ENCODE measurements at places on chromosomes 11 and 22.

- no peak for DNase-seq
Measured at GRCh38 chr22:19518635-19519034, 5.6 kb downstream of the CLDN5 start.

DNA sequence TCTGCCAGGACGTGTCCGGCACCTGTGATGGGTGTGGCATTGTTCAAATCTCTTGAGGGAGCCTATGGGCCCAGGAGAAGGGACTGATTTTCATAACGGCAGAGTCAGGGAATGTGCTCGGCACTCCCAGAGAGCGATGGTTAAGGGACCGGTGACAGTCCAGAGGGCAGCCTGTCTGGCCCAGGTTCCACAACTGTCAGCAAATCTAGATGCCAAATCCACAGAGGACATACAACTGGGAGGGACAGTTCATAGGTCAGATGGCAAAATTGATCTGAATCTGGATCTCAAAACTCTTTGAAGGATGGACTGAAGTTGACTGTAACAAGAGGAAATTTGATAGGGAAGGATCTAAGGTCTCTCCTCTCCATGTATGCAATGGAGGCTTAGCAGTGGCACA, 7.5 kb downstream of the SEC14L2 start:
- no peak for DNase-seq

- DNase-seq, result no peak
Measured at GRCh38 chr22:27136596-27136995, 479.2 kb downstream of the MIAT start.

DNA sequence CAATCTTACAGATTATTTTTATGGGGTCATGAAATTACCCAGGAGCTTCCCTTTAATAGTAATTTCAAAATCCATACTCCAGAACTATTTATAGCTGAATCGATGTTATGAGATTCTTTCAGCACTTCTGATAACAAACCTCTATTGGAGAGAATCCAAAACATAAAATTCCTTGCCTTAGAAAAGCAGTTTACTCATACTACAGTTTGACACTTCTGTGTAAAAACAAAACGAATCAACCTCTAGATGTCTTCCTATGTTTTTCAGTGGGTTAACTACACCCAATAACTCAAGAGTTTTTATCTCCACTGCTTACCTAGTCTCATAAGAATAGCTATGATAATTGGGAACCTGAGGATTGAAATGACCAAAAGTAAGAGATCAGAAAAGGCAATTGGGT, 35.6 kb downstream of the KIF18A start:
- DNase-seq, result no peak

DNA sequence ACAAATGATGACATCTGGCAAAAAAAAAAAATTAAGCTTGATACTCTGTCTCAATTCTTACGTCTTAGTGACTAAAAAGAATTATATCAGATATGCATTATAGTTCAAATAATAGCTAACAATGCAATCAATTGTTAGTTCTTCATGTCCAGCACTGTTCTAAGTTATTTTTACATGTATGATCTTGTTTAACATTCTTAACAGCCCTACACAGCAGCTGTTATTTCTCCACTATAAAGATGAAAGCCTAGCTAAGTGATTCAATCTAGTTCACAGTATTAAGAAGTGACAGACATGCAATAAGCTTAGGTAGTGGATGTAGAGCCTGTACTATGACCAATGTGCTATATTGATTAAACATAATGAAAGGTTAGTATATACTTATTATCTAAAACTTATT, 4.1 kb downstream of the ZNF214 start:
- no peak for DNase-seq

- no peak for DNase-seq
Measured at GRCh38 chr22:36171941-36172340, 11.4 kb upstream of the APOL3 start.

DNA sequence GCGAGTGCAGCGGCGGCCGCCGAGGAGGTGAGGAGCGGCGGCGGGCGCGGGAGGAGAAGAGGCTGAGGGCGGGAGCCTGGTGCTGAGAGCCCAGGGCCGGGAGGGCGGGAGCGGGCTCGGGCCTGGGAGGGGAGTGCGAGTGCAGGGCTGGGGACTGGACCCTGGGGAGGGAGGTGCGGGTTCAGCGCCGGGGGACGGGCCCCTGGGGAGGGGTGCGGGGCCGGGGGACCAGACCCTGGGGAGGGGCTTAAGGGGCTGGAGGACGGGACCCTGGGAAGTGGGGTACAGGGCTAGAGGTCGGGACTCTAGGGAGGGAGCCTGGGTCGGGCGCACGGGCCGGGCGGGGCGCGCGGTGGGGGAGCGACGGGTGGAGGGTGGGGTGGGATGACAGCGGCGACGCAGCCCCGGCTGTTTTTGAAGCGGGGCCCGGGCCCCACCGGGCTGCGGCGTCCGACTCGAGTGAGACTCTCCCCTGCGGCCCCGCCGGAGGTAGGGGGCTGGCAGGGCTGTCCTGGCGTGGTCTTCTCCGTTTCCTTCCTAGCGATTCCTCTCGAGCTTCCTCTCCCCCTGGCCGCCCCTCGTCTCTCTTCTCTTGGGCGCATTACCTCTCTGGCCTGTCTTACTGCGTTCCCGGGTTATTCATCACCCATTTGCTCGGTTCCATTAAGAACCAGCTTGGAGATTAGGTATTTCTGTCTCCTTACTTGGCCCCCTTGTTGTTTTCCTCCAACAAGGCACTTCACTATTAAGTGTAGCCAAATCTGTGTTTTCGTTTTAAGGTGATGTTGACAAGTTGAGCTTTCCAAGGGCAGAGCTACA, 754 bp downstream of the NUP50 start:
- DNase-seq, result no peak

GRCh38 chr11:66335531-66336233, 552 bp downstream of the RIN1 start:
- peak; percentile 61 for DNase-seq

GRCh38 chr11:1309498-1310317, at the start of gene TOLLIP:
TOLLIP (minus strand) TSS chr11:1309632; CDS start chr11:1309498, 134 bp downstream.
- peak; percentile 55 for DNase-seq

GRCh38 chr22:23237201-23237798, 57.0 kb downstream of the BCR start:
- DNase-seq, result peak; percentile 61

DNA sequence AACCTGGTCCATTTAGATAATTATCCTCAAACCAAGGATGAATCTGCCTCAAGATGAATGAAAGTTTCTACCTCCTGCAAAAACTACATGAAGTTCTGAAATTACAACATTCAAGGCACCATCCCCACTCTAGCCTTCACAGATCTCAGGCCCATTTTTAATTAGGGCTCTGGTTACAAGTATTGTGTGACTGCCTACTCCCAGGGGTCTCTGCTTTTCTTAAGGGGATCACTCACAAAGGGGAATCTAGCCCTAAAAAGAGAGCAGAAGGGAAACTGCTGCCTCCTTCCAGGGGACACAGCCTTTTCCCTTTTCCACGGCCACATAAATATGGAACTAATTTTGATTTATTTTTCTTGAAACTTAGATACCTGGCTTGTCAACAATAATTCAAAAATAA, 17.4 kb upstream of the TMEM135 start:
- DNase-seq, result no peak

GRCh38 chr11:10005955-10006525, 288.0 kb downstream of the SBF2 start:
- DNase-seq, result no peak

DNA sequence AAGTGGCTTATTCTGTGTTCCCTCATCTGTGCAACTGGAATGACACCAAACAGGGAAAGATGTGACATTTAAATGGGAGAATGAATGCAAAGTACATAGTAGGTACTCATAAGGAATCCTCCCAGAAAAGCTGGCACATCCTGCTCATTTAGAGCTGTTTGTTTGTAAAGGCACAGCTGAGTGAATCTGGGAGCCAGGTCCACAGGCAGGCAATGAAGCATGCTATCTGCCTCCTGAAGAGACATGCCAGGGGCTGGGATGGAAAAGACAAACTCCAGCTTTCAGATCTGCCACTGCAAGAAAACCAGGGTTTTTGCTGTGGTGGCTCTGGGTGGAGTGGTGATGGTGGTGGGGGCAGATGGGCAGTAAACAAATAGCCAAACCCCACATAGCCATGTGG, 150.1 kb downstream of the TENM4 start:
- no peak for DNase-seq

GRCh38 chr11:93490996-93491618, 52.1 kb downstream of the SMCO4 start:
- no peak for DNase-seq

DNA sequence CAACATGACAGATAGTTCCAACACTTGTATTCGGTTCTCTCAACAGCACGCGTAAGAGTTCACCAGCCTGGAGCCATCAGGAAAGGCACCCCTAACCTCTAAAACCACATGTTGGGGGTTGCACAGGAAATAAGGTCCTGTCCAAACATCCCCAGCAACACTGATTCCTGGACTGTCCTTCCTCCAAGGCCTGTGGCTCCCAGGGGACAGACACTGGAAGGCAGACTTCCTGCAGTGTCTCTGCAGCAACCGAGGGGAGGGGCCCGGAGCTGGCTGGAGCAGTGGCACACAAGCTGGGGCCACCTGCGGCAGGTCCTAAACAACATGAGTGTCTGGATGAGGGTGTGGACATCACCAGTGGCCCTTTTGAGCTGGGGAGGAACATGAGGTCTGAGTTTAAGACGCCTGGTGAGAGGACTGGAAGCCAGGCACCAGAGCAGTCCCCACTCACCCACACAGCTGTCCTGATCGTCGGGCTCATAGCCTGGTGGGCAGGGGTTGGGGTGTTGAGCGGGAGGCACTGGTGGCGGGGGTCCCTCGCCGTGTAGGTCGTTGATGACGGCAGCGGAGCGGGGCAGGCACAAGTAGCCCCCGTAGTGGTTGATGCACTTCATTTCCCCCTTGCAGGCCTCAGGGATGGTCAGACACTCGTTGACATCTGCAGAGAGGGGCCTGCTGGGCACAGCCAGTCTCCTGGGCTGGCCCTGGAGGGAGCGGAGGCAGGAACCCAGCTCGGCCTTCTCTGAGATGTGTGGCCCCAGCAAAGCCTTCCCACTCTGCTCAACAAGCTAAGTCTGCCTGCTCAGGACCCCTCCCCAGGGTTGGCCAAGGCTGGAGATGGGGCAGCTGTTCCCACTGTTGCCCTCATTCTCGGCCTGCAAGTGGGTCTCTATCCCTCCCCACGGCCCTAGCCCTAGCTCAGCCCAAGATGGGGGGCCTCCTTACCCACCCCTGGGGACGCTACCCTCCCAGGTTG, 1.6 kb downstream of the EFEMP2 start:
- DNase-seq, result no peak

DNA sequence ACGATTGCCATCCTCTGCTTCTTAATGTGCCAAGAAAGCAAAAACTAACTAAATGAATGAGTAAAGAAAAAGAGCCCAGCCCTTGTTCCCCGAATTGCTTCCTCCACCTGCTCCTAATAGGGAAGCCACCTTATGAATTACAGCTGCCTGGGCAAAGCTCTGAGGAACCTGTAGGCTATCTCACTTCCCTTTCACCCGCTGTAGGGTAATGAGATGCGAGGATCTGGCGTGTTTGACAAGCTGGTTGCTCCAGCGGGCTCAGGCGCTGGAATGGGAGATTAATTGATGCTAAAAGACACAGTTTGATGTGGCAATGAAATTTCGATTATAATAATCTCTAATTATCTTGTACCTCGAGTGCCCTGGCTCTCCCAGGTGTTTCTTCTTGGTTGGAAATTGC, 256.4 kb downstream of the NTM start:
- no peak for DNase-seq

DNA sequence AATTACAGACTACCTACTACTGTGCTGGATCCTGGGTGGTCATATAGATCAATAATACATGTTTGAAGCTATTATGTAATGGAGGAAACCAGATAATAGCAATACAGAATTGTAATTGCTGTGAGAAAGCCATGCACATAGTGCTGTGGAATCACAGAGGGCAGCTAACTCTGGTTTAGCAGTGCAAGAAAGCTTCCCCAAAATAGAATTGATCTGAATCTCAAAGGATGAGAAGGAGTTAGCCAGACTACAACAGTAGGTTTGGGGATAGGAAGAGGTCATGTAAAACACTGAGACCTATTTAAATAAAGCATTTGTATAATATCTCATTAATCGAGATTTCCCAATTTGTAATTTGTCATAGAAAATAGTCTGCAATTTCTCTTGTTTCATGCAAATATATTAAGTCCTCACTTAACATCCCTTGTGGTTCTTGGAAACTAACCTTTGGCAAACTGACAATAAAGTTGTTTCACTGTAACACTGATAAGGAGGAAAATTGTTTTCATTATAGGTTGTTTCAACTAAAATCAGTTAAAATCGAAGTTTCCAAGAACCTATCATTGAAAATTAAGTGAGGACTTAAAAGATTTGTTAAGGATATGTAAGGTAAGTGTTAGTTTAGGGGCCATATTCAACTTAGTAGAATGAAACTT, 7.6 kb downstream of the C11orf58 start:
- no peak for DNase-seq

DNA sequence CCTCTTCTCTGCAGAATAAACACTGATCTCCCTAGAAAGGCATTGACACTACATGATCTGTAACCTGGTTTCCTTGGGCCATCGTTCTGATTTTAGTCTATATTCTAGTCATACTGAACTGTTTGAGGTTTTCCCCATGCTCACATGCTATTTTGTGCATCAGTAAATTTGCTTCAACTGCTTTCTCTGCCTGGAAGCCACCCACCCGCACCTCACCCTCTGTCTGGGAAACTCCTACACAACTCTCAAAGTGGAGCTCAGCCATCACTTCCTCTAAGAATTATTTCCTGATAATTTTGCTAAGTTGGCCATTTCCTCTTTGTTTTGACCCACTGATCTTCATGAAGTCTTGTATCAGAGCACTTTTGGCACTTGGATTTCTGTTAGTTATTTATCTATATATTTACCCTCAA, 36.1 kb downstream of the MMP20 start:
- DNase-seq, result no peak

- no peak for DNase-seq
Measured at GRCh38 chr11:9905960-9906791, 242.3 kb downstream of the SWAP70 start.

DNA sequence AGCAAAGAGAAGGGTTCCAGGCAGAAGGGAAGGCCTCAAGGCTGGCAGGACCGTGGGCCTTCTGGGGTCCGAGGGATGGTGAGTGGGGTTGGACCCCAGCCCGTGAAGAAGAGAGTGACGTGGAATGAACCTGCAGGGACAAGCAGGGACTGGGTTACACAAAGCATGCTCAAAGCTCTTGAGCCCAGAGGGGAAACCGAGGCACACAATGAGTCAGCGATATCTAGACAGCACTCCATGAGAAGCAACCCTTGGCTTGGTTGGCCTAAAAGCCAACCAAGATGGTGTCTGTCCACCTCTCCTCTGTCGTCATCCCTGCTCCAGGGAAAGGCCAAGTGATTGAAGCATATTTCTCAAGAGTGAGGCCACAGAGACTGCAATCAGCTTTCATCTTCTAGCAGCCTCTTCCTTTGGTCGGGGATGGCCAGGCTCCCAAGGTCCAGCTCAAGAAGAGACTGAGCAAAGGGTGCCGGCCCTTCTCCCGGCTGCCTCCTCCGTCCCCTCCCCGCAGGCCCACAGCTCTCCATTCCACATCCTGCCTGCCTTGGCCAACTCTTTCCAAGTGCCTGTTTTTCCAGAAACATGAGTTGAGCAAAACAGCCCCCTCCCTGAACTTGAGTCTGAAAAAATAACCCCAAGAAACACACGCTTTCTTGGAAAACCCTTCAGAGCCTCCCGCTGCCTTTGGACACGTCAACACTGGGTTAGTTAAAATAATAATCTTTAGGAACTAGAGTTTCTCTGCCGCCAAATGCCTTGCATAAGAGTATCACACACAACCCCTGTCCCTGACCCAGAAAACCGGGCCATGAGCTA, 556.6 kb downstream of the MIAT start:
- DNase-seq, result peak; percentile 91

GRCh38 chr11:19580646-19581045, 132.0 kb upstream of the NAV2 start:
- no peak for DNase-seq

GRCh38 chr11:15893080-15893492, 463.3 kb downstream of the SOX6 start:
- no peak for DNase-seq
